Mesenchymal stem cell (in vitro differentiated cells and primary cell): ENCODE measurements at places on chromosomes 16 and 17.

DNA sequence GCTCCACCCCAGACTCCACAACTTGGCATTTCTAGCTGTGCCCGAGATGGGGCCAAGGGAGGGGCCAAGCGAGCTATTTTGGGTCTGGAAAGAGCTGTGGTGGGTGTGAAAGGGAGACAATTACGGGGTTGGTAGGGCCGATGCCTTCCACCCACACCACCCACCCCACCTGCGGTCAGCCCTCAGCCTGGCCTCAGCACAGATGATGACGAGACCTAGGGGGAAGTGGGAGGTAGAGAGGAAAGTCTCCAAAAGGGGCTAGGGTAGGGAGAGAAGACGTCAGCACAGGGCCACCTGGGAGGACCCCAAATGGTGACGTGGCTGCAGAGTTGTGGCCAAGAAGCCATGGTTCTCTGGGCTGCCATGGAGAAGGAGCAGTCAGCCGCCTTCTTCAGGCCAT lies 83.1 kb downstream of the SDK2 start:
- DNase-seq: no peak

DNA sequence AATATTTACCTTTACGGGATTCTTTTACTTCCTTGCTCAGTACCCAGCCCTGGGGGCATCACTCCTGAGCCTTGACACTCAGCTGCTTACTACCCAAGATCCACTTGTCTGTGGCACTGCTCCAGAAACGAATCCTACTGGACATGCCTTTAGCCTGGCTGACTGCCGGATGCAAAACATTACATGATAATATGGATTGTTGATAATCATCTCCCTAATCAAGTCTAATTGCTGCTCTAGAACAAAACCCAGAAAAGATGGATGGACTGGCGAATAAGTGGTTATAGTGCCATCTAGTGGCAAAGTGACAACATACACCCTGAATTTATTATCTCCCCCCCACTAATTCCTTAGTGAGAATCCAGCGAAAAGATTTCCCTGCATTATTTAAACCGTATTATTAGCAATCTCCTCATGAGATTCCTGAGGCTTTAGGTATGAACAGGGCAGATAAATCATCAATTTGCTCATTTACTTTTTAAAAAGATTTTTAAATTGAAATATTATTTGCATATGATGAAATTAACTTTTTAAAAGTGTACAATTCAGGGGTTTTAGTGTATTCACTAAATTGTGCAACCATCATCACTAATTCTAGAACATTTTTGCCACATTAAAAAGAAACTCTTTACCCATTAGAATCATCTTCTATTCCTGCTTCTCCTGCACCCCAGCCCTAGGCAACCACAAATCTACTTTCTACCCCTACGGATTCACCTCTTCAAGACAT lies 61.6 kb downstream of the RGS9 start:
- peak; percentile 73 for DNase-seq

- no peak for DNase-seq
Observed at GRCh38 chr17:43698678-43699437, 37.1 kb upstream of the MEOX1 start.

- no peak for DNase-seq
Observed at GRCh38 chr17:75689441-75689873, 22.3 kb downstream of the SAP30BP start.

DNA sequence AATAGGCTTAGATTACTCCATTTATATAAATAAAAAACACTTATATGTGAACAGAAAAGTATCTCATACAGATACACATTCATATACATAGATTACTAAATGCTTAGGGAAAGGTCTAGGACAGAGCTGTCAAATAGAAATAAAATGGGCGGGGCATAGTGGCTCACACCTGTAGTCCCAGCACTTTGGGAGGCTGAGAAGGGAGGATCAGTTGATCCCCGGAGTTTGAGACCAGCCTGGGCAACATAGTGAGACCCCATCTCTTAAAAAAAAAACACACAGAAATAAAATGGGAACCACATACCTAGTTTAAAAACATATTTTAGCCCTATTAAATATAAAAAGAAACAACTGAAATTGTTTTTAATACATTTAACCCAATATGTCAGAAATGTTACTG lies 58.9 kb downstream of the CFDP1 start:
- no peak for DNase-seq

DNA sequence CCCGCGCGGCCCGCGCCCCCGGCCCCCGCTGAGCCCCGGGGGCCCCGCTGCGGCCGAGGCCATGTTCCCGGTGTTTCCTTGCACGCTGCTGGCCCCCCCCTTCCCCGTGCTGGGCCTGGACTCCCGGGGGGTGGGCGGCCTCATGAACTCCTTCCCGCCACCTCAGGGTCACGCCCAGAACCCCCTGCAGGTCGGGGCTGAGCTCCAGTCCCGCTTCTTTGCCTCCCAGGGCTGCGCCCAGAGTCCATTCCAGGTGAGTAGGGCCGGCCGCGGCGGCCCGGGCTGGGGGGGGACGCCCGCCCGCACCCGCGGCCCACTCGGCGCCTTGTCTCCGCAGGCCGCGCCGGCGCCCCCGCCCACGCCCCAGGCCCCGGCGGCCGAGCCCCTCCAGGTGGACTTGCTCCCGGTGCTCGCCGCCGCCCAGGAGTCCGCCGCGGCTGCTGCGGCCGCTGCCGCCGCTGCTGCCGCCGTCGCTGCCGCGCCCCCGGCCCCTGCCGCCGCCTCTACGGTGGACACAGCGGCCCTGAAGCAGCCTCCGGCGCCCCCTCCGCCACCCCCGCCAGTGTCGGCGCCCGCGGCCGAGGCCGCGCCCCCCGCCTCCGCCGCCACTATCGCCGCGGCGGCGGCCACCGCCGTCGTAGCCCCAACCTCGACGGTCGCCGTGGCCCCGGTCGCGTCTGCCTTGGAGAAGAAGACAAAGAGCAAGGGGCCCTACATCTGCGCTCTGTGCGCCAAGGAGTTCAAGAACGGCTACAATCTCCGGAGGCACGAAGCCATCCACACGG lies 504 bp downstream of the MAZ start:
- DNase-seq: peak; percentile 31

GRCh38 chr17:40548491-40548981 lies 16.7 kb downstream of the CCR7 start:
- no peak for DNase-seq

GRCh38 chr16:14180481-14180944 lies 109.4 kb downstream of the MRTFB start:
- peak; percentile 66 for DNase-seq

DNA sequence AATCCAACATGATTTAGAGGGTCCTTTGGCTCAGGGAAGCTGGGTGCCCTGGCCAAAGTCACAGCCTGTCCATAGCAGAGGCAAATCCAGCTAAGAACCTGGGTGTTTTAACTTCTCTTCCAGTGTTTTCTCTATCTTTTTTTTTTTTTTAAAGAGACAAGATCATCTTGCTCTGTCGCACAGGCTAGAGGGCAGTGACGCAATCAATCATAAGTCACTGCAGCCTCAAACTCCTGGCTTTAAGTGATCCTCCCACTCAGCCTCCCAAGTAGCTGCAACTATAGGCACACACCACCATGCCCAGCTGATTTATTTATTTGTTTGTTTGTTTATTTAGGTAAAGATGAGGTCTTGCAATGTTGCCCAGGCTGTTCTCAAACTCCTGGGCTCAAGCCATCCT lies 14.8 kb upstream of the GRIN2A start:
- DNase-seq: no peak

- DNase-seq: no peak
Observed at GRCh38 chr16:12901597-12902461, at the start of gene SHISA9. SHISA9 (plus strand) TSS chr16:12901598.

DNA sequence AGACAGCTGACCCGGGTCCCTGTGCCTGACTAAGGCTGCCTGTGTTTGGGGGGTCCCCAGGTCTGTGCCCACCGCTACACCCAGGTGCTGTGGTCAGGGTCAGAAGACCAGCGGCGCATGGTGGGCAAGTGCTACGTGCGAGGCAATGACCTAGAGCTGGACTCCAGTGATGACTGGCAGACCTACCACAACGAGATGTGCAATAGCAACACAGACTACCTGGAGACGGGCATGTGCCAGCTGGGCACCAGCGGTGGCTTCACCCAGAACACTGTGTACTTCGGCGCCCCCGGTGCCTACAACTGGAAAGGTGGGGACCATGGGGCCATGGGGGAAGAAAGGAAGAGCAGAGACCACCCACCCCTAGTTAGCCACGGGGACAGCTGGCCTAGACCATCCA lies 12.1 kb downstream of the ITGA3 start:
- DNase-seq: no peak

DNA sequence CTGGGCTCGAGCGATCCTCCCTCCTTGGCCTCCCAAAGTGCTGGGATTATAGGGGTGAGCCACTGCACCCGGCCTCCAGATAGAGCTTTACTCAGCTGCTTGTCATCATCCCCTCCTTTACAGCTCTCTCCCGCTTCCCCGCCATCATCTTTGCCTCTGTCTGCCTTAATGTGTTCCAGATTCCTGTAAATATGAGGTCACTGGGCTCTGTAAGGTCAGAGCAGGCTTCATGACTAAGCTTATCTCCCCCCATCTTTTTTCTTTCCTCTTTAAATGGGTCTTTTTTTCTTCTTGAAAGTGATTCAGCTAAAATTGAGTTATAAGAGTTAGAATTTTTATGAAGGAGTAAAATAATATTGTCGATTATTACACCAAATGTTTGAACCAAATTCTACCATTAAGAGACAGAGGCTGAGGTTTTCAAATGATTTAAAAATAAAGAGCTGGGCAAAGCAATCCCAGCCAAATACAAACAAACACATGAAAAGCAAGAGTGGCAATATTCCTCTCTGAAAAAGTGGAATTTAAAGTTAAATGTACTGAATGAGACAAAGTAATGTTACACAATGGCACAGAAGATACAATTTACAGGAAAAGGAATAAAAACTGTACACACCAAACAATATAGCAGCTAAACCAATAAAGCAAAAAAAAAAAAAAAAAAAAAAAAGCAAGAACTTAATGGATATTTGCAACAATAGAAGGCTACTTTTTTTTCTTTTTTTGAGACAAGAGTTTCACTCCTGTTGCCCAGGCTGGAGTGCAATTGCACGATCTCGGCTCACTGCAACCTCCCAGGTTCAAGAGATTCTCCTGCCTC lies 62.1 kb downstream of the CRISPLD2 start:
- DNase-seq: peak; percentile 93

DNA sequence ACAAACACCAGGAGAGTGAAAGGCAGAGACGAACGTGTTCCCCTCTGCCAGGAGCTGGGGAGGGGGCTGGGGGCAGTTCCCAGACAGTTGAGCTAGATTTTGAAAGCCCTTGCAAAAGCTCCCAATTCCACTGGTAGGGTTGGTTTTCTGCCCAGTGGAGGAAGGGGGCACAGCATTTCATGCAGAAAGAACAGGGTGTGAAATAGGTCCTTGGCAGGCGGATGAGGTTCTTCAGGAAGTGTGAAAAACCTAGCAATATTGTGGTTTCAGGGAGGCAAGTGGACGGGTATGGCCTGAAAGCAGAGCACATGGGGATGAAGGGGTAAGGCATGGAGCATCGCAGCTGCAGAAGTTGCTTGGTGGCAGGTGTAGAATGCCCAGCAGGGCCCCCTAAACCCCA lies 248.3 kb downstream of the KATNIP start:
- no peak for DNase-seq

GRCh38 chr17:67672592-67673335 lies 45.0 kb upstream of the NOL11 start:
- no peak for DNase-seq

DNA sequence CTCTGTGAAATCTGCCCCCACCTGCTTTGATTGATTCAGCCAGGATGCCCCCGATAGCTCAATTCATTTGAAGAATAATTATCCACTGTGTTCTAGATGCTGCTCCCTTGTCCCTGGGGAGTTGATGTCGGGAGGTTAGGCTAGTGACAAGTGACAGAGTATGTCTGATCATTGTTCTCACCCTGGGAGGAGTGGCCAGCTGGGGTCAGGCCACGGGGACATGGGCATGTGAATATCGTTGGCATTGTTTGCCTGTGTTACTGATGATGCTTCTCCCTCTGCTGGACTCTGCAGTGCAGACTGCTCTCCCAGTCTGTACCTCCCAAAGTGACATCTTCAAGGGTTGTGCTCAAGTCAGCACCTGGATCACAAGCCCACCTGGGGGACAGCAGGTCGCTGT lies 89.9 kb upstream of the C16orf82 start:
- DNase-seq: no peak

- no peak for DNase-seq
Observed at GRCh38 chr17:7141824-7142223, 27.2 kb upstream of the ASGR2 start.

DNA sequence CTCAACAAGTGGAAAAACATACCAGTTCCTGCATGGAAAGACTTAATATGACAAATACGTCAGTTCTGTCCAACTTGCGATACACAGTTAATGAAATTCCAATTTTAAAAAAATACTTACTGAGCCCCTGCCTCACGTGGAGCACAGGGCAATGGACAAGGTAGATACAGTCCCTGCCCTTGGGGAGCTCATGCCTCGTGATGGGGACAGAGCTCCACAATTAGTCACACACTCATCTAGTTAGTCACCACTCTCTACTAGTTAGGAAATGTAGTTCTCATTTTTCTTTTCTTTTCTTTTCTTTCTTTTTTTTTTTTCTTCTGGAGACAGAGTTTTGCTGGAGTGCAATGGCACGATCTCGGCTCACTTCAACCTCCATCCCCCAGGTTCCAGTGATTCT lies 74.7 kb upstream of the CDH5 start:
- no peak for DNase-seq

DNA sequence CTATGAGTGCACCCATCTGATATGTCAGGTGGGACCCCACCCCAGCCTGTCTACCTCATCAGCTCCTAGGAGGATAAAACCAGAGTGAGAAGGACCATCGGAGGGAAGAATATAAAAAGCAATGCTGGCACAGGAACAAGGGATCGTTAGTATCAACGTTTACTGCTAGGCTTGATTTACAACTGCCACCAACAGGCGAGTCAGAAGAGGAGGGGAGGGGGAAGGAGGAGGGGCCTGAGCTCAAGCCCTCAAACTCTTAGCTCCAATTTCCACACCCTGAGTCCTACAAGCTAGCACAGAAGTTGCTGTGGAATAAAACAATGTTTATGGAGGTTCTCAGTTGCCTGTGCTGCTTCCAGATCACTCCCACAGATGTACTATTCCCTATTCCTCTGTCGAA lies 234.5 kb downstream of the C16orf78 start:
- no peak for DNase-seq

GRCh38 chr16:67594256-67594915 lies 32.1 kb downstream of the CTCF start:
- DNase-seq: no peak

DNA sequence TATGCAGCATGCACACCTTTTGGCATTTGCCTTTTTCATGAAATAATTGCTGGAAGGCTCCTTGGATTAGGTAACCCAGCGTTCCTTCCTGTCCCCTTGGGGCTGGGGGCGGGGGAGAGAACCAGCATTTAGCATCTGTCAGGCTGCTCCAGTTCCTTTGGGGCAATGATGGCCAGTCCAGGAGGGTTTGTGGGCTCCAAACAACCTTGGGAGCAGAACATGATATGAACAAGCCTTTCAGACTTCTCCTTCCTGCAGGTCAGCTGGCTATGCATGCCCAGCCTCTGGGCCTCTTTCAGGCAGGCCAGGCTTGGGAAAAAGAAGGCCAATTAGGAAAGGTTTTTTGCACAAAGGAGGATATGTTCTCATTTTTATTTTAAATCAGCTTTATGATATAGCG lies 1.1 kb upstream of the SMTNL2 start:
- DNase-seq: no peak

GRCh38 chr17:62827746-62828485 lies 19.8 kb upstream of the MARCHF10 start:
- peak; percentile 71 for DNase-seq

- no peak for DNase-seq
Observed at GRCh38 chr16:869823-870641, 69.5 kb upstream of the GNG13 start.
